Neuronal stem cell (in vitro differentiated cells): ENCODE measurements at places on chromosomes 5 and 9.
A peak's percentile ranks its signal among the peaks of the same experiment; 100 is the strongest.

GRCh38 chr5:119055294-119055693 is 15.6 kb upstream of the DMXL1 start:
- DNase-seq: no peak

- DNase-seq: no peak
Observed at GRCh38 chr5:67774267-67774552, 441.3 kb upstream of the PIK3R1 start.

GRCh38 chr5:75648712-75649111 is 37.5 kb downstream of the ANKDD1B start:
- no peak for DNase-seq

- no peak for DNase-seq
Observed at GRCh38 chr9:113542741-113543140, 79.2 kb downstream of the RGS3 start.

DNA sequence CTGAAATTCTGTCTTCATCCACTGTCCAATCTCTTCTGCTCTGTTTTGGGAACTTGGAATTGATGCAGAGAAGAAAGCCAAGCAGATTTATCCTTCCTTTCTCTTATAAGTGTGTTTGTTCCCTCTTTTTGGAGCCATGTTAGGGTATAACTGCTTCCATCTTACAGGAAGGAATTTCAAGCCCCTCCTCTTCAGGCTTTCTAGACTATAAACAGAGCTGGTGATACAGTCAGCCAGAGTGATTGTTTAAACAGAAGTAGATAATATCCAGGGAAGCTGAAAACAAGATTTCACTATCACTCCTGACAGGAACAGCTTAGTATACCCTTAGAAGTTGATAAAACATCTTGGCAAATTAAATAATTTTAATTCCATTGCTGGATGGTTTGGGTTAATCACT is 102.1 kb upstream of the DMRT1 start:
- no peak for DNase-seq

DNA sequence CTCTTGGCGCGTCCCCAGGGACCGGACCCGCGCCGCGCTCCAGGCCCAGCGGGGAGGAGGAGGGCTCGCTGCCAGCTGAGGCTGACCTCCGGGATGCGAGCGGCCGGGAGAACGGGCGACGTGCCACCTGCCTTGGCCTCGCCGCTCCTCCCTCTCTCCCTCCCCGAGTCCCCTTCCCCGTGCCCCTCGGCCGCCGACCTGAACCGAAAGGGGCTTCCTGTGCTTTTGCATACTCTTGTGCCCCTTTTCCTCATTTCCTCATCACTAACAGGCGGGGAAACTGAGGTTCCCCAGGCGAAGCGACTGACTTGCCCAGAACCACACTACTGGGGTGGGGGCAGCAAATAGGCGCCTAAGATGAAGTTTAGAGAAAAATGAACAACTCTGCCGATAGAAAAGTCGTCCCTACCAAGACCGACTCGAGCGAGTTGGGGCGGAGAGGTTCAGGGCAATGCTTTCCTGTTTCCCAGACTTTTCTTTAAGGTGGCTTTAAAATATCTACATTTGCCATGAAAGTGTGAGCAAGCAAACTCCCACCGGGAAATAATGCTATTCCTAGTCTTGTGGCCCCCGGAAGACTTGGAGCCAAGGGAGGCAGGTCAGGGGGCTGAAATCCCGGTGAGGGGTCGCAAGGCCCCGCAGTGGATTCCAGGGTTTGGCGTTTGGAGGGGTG is 580 bp upstream of the DUSP1 start:
- no peak for DNase-seq

- DNase-seq: no peak
Observed at GRCh38 chr5:102713278-102713677, 41.8 kb upstream of the PAM start.

GRCh38 chr9:122846371-122846940 is 18.1 kb upstream of the PDCL start:
- no peak for DNase-seq

DNA sequence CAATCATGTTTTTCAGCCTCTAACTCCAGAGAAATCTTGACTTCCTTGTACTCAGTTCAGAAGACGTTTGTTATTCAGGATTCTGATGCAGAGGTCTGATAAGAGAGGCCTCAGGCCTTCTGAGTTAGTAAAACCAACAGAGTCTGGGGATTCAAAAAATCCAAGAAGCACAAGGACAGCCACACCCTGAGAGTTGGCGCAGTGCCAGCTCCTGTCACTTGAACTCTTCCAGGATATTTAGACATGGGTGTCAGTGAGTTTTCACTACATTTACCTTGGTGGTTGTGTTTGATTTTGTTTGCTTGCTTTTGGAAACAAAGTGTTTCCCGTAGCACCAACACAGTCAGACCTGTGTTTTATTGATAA is 41.6 kb upstream of the PDE8B start:
- DNase-seq: no peak

DNA sequence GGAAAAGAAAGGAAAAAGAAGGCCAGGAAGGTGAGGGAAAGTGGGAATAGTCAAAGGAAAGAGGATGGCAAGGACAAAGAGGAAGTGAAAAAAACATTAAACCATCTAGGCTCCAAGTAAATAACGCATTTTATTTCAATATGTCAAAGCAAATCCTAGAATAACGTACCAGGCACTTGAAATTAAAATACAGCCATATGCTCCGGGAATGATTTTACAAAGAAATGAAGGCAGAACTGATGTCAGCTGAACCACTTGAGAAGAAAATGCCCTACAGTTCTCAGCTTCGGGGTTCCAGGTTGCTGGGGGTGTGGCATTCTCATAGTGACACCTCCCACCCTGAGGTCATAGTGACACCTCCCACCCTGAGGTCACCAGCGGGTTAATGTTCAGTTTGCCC is 281.6 kb downstream of the SEMA5A start:
- DNase-seq: no peak

- no peak for DNase-seq
Observed at GRCh38 chr5:110264661-110265060, 461.8 kb downstream of the TMEM232 start.

DNA sequence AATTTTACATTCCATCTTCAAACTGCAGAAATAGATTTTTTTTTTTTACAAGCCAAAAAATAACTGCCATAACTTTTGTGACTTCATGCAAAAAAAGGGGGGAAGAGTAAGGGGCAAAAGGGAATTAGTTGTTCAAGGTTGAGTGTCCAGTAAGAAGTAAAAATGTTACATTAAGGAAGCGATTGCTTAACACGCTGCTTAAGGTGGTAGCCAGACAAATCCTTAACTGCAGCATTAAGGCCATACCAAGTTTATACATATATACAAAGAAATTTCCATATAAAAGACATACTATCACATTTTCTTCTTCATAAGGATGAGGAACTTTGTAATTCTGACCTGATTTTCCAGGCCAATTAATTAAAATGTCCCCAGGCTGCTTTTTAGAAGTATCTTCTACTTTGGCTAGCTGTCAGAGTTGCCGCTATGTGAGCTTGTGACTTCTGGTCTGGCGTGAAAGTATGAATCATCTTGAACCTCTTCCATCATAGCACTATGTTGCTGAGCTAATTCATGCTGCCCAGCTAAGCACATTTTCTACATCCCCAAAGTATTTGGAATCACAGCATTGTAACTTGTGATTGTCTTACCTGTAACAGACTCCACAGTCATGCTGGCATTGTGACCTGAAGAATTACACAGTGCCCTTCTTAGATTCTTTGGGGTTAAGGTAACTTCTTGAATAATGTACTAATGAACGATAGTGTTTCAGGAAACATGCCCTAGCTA is 40.0 kb downstream of the G3BP1 start:
- no peak for DNase-seq

- DNase-seq: no peak
Observed at GRCh38 chr5:150224483-150225027, 34.7 kb downstream of the SLC6A7 start.

- no peak for DNase-seq
Observed at GRCh38 chr5:129717751-129718310, 30.1 kb upstream of the MINAR2 start.

- no peak for DNase-seq
Observed at GRCh38 chr9:69141851-69142250, 32.2 kb upstream of the TJP2 start.

DNA sequence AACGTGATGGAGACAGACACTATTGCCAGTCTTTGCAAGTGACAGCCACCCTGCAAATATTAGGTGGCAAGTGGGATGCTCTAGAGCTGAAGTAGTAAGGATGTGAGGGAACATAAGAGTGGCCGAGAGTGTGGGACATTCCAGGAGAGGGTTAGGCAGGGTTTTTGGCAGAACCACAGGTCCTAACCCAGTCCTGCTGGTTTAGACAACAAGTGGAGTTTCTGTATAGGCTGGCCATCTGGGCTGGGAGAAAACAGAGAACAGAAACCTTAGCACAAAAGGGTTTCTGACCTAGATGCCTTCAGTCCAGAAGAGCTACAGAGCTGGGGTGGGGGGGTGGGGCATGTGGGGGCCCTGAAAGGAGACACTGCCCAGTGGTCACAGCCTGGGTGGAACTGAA is 107.4 kb downstream of the TMEM174 start:
- no peak for DNase-seq

DNA sequence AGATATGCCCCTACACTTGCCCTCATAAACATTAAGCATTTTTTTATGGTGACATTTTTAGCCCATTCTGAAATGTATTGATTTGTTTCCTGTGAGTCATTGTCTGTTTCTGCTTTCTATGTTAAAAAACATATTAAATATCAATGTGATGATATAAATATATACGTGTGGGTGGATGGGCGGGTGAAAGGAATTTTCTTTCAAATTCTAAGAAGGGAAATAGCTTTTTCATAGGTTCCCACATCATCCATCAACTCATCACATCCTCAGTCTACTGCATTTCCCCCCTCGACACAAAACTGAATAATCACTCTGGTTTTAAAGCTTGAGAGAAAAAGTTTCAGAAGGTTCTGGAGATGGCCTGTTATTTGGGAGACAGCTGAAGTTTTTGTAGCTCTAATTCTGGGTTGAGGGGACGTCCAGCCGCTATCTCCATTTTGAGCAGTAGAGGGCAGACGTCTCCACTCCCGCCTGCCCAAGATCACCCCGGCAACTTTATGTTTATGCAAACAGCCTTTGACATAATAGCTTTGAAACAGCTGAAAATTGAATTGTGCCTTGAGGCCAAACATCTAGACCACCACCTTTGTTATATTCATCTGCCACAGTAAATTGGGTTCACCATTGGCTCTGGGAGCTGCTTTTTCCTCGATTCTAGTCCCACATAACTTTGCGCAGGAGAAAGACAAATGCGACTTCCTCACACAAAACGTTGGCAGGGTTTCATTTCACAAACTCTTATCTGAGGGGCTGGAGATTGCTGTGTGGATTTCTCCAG is 216.2 kb upstream of the CLINT1 start:
- peak; percentile 57 for DNase-seq

GRCh38 chr9:124307379-124308030 is 49.8 kb downstream of the NEK6 start:
- DNase-seq: no peak

DNA sequence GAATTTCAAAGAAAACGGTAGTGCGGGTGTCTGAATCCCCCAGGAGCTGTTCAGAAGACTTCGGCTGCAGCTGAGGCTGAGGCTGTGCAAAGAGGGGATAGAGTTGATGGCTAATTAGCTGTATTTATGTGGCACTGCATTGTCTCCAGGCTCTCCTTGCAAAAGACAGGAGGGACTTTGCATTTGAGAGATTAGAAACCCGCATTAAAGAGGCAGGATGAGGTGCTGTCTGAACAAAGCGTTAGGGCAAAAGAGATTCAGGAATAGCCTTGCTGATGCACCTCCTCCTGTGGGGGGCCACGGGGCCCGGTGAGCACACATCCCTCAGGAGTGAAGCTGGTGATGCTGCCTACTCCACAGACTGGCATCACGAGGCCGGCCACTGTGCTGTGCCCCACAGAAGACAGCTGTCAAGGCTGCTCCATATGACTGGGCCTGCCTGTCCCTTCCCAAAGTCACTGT is 343.6 kb upstream of the DAP start:
- peak; percentile 53 for DNase-seq

DNA sequence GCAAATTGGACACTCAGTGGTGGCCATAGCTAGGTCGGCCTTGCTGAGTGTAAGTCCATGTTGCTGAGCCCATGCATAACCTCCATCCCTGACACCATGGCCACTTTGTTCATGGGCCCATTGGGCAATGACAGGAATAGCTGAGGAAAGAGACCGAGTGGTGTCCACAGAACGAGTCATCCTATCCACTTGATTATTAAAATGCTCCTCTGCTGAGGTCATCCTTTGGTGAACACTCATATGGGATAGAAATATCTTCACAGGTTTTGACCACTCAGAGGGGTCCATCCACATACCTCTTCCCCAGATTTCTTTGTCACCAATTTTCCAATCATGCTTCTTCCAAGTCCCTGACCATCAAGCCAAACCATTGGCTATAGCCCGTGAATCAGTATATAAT is 63.6 kb downstream of the PPIC start:
- DNase-seq: no peak

DNA sequence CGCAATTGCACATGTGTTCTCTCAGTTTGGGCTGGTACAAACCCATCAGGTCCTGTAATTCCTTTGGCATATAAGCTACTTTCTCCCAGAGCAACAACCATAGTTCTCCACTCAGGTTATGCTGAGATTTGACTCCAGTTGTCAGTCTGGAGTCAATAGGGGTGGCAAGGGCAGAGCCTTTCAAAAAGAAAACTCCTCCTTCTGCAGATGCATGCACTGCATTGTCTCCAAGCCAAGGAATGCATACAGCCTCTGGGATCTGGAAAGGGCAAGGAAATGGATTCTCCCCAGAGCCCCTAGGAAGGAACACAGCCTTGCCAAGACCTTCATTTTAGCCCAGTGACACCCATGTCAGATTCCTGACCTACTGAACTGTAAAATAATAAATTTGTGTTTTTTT is 31.0 kb upstream of the GZMA start:
- peak; percentile 5 for DNase-seq

GRCh38 chr5:59275510-59276324 is 617.8 kb downstream of the PDE4D start:
- DNase-seq: peak; percentile 37

DNA sequence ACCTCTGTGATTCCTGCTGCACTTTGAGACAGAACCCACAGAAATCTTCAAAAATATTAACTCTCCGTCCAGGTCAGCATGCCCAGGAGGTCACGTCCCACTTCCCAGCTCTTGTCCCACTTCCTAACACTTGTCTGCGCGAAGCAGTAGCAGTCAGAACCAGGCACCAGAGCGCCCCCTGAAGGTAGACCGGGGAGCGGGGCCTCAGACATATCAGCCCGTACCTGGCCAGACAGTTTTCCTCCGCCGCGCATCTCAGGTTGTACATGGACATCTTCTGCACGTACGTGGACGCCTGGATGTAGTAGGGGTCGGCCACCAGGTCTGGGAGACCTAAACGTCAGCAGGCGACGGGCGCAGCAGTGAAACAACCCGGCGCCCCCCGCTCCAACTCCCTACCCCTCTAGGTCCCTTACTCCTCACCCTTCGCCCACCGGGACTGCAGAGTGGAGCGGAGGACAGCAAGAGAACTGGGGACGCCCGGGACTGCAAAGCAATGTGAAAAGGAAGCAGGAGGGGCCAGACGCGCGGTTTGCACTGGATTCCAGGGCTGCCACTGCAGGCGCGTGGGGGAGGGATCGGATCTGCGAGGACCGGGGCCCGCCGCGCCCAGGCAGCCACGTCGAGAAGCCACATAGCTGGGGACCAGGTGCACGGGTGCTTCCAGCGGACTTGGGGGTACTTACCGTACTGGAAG is 1.2 kb downstream of the LOX start:
- peak; percentile 67 for DNase-seq
